ENCODE measurements at places on chromosomes 2 and 18.

DNA sequence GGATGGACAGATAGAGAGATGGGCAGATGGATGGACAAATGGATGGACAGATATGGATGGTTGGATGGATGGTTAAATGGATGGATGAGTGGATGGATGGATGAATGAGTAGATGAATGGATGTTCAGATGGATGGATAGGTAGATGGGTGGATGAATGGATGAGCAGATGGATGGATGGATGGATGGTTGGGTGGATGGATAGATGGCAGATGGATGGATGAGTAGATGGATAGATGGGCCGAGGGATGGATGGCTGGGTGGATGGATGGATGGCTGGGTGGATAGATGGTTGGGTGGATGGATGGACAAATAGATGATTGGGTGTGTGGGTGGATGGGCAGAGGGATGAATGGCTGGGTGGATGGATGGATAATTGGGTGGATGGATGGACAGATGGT lies 98.9 kb upstream of the OTOS start:
- no peak for DNase-seq

DNA sequence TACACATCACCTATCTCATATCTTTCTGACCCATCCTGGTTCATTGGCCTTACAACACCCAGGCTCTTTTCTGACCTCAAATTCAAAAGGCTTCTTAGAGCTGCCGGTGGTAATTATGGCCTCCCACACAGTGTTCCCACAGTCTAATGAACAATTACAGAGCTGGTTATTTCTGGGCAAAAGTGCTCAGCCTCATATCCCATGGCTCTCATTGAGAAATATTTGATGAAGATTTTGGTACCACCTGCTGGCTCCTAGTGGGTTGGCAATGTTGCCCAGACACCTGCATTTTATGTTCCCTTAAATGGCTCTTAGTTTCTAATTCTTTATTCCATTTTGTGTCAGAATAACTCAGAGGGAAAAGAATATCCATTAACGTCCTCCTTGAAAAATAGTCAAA lies 20.1 kb upstream of the SCYGR2 start:
- DNase-seq = no peak

GRCh38 chr2:36741188-36741837 lies 44.8 kb downstream of the VIT start:
- no peak for DNase-seq

GRCh38 chr2:239193401-239193811 lies 207.4 kb downstream of the HDAC4 start:
- DNase-seq = no peak

DNA sequence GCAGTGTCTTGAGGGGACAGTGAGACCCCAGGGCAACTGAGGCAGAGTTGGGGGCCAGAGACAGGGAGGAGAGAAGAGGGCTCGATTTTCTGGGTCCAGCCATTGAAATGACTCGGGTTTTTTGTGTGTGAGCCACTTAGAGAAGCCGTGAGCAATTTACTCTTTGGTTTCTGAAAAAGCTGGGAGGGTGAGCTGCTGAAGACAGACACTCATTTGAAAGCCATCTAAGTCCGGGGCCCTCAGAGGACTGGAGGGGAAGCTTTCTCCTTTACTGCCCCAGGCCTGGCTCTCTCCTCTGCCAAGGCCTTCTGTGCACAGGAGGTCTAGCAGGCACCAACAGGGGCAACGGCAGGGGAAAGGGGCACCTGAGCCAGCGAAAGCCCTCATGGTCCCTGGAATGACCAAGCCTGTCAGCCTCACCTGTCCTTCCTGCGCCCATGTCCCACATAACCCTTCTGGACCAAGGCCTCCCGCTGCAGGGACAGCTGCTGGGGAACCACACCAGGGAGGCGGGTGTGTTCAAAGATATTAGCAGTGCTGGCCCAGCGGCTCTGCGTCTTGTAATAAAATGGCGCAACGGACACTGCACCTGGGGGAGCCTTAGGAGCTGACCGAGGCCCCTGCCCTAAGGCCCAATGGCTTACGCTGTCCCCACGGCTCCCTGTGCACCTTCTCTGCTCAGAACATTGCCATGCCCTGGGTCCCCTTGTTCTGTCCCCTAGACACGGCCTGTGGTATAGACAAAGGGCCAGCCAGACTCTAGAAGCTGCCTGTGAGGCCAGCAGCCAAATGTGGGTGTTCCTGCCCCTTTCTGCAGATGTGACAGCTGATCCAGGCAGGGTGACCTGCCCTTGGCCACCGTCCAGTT lies 45.8 kb downstream of the HS6ST1 start:
- no peak for DNase-seq

- DNase-seq = no peak
These were observed 108.8 kb upstream of the DLX2 start for GRCh38 chr2:172211512-172211911.

- no peak for DNase-seq
These were observed 17.4 kb upstream of the AFTPH start for GRCh38 chr2:64506686-64507085.

Measured in thymus (tissue), 14 donors.